ENCODE measurements at places on chromosomes 4 and X. TPM values are rescaled to one million over a fixed set of nuclear protein-coding genes. Genes with fewer than 3 reads are reported as not detected.

Gene PITX2
- 18.3 TPM for total RNA-seq

DNA sequence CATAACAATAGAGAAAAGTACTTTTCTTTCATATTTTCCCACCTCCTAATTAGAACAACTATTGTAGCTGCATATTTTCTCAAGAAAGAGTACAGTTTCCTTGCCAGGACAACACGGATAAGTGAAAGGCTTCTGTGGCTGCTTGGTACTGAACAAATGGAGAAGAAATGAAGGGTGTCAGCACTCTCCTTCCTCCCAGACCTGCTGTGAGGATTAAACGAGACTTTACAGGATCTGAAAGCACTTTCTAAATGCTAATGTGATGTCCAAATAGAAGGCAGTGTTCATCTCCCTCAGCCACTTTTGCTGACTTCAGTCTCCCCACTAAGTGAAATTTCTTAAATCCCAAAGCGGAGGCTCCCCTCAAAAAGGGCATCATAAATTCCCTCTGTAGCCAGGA lies 13.9 kb downstream of the NIPAL1 start:
- DNase-seq = no peak

DNA sequence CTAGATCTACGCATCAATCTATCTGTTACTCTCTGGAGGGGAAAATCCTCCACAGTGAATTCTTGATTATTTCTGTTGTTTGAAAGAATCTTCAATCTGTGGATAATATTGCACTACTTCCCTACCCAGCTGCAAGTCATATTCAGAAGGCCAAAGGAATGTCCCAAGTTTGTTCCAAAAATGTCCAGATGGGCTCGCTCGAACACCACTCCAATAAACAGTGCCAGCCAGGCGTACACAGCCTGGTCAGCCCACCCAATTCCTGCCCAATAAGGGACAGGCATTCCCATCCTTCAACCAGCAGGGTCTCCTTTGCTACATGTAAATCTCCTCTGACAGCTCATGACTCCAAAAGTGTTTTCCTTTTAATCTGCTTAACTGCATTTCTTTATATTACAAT lies 80.7 kb upstream of the GPM6B start:
- no peak for DNase-seq

DNA sequence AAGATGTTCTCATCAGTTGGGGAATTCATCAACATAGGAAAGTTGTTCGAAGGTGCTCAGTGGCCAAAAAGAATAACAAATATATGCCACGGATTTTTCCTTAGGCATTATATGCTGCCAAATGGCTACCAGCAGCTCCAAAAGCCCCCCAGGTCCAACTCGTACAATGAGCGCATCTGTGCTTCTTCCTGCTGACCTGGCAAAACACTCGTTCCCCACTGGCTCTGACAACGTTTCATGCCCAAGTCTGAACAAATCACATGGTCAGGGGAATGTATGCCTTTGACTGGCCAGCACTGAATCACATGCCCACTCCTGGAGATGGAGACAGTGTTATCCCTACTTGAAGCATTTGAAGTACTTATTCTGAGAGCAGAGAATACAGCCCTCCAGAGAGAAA lies 59.9 kb upstream of the SPP1 start:
- no peak for DNase-seq

- no peak for DNase-seq
Observed at GRCh38 chrX:131441033-131441432, 102.8 kb upstream of the OR13H1 start.

Gene IBSP
- not detected for total RNA-seq

Gene COX18
- total RNA-seq = 21.8 TPM

- DNase-seq = no peak
Observed at GRCh38 chr4:6916069-6916586, 6.5 kb downstream of the TBC1D14 start.

GRCh38 chr4:1351854-1352566 lies 5.0 kb downstream of the UVSSA start:
- DNase-seq = peak; percentile 52

GRCh38 chr4:46397394-46397793 lies 7.5 kb upstream of the GABRA2 start:
- no peak for DNase-seq

DNA sequence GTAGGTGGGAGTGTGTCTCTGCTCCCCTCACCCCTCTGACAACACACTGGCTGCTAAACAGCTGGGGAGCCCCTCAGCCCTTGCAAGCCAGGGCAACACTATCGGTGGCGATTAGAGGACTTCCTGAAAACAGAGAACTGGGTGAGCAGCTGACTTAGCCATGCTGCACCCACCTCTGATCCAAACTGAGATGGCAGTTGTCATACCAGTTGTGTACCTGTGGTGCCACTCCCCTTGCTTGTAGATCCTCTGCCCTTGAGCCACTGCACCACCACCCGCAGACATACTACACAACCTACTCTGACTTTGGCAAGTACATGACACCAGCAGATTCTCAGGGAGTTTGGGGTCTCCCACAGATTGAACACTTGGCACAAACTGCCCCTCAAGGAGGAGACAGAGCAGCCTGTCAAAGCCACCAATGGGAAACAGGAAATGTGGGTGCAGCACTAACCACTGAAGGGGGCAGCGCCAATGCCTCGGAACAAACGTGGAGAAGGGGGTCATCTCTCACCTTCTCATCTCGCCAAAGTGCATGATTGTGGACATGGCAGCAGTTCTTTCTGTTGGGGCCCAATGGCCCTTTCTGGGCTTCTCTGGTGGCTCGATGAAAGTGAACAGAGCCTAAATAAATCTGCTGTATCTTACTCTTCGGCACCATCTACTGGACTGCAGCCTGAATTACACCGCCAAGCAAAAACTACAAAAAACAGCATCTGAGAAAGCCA lies 119.8 kb downstream of the NEK1 start:
- DNase-seq = peak; percentile 25

DNA sequence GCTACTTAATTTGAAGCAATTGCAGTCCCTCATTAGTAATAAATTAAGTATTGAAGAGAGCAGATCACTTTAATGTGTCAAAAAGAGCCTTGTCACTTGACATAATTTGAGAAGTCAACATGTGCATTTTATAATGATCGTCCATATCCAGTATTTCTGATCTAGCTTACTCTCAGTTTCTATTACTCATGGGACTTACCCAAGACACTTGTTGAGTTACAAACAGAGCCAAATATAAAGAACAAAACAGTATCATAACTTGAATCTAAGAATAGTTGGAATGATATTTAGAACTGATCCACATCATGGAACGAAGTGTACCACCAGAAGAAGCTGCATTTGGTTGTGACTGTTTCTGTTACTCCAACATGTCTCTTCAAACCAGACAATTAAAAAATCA lies 54.7 kb downstream of the SLITRK4 start:
- DNase-seq = no peak
